Right renal pelvis (tissue), 4 donors: ENCODE measurements at places on chromosomes 5 and 9. TPM values are rescaled to one million over a fixed set of nuclear protein-coding genes. Genes with fewer than 3 reads are reported as not detected.

GRCh38 chr9:35517131-35517530 lies 27.2 kb downstream of the RUSC2 start:
- no peak for DNase-seq

DAB2 gene
- 191 TPM for polyA plus RNA-seq

GRCh38 chr9:1979741-1980367 lies 35.3 kb upstream of the SMARCA2 start:
- no peak for DNase-seq

DNA sequence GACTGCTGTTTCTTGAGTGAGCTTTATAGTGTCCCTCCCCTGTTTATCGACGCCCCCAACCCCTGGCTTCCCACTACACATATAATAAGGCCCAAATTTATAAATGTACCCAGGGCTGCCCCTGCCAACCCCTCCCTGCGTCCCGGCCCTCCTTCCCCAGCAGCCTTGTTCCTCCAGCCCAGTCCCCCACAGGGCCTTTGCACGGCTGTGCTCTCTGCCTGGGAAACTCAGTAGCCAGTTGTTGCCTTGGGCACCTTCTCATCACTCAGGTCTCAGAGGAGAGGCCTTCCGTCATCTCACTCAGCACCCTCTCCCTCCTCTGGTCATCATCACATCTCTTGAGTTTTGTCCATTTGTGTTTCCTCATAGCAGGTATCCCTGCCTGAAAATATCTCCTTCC lies 15.8 kb upstream of the UNC5A start:
- DNase-seq, result no peak

- no peak for DNase-seq
These were observed 122.4 kb downstream of the MVB12B start for GRCh38 chr9:126448865-126449577.
